OCI-M1 (cell line): ENCODE measurements at places on chromosomes 12 and 14.

GRCh38 chr12:126708492-126708896 is 1558.5 kb upstream of the TMEM132C start:
- peak; percentile 26 for DNase-seq

GRCh38 chr14:61494018-61494417 is 172.6 kb downstream of the PRKCH start:
- DNase-seq: no peak

DNA sequence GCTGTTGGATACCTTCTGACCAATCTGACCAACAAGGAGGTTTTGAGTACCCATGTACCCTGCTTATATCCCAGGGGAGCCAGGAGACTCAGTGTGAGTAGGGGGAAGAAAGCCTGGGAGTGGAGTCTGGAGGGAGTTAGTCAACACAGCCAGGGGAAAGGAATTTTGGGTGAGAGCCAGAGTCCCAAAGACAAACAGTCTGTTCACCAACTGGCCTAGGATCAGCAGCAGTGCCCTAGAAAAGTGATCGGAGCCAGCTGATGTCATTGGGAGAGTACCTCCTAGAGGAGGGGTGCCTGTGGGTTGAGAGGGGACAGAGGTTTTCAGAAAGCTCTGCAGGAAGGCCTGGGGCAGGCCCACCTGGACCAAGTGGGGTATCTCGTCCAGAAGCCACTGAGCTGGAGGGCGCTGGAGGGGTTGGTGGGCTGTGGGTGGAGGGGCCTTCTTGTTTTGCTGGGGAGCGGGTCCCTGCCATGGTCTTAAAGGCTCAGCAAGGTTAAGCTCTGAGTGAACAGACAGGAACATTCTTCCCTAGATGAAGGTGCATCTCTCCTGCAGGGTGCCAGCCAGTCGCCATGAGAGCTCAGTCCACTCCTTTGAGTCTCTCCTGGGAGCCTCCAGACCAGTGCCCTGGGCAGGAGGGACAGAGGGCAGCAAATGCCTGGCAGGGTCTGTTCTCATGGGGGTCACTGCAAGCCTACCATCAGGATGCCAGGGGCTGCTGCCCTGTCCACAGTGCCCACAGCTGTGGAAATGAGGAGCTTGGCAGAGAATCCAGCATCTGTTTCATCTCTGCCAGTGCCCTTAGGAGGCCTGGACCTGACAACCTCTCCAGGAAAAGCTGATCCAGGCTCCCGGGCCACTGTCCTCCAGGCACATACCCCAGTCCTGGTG is 63.6 kb downstream of the CHGA start:
- DNase-seq: no peak

DNA sequence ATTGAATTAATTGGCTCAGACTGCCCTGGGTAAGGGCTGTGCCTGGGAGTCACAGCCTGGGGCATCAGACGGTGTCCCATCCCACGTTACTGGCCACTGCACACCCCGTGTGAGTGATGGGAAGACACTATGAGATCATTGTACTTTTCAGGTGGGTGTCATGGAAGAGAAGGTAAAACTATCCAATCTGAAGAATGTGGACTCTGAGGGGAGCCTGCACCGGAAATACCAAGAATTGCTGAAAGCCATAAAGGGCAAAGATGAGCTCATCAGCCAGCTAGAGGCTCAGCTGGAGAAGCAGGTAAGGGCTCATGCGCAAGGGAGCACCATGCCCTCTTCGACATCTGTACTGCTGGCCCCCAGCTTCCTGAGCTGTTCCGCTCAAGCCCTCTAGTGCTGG is 24.0 kb downstream of the PLEKHH1 start:
- DNase-seq: no peak

- DNase-seq: no peak
Measured at GRCh38 chr14:99201351-99202073, 70.5 kb downstream of the BCL11B start.

DNA sequence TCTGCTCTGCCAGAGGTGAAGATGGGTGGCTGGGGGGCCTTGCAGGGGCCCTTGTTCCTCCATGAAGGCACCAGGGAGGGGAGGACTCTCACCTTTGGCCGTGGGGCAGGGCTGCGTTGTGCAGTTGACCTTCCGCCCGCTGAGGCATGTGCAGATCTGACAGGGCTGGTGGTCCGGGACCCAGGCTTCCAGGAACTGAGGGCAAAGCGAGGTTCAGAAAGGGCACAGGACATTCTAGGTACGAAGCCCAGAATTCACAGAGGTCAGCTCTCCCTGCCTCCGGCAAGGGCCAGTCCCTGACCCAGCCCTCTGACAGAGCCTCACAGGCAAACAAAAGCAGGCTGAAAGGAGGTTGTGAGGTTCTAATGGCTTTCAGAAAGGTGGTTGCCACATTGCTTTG is 40.4 kb upstream of the ANO2 start:
- DNase-seq: no peak

DNA sequence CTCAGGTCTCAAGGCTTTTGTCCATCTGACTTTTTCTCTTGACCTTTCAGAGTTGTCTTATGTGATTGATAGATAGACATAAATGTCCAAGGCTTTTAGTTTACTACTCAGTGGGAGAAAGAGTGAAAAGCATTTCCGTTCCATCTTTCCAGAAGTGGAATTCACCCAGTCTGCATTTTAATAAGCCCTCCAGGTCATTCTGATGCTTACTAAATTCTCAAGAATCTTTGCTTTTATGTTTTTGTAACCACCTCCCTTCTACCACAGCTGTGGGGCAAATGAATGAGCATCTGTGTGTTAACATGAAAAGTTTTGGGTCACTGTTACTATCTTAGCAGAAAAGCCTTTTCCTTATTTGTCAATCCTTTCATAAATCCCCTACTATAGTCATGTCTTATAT is 251.4 kb downstream of the LRIG3 start:
- no peak for DNase-seq

DNA sequence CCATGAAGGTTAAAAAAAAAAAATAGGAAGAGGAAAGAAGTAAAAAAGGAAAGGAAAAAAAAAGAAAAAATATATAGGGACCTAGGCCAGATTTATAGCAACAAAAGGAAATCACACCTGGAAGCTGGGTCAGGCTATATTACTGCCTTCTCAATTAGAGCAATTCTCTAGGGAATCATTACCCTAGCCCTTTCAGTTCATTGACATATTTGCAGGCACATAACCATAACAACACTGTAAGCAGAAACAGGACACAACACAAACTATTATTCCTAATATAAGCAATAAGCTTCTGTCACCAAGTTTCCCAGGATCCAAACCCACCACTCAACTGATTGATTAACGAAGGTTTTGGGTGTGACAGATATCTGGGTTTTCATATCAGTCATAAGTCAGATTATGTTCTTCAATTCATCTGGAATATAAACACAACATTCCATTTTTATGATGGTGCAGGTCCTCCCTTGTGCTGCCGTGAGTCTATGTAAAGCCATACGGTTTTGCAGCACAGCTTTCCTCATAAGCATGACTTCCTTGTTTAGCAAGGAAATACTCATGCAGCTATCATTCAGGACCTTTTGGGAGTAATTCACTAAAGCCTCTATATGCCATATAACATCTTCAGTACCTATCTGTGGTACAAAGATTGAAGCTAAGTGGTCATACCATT is 4.2 kb downstream of the PCNX4 start:
- peak; percentile 1 for DNase-seq

DNA sequence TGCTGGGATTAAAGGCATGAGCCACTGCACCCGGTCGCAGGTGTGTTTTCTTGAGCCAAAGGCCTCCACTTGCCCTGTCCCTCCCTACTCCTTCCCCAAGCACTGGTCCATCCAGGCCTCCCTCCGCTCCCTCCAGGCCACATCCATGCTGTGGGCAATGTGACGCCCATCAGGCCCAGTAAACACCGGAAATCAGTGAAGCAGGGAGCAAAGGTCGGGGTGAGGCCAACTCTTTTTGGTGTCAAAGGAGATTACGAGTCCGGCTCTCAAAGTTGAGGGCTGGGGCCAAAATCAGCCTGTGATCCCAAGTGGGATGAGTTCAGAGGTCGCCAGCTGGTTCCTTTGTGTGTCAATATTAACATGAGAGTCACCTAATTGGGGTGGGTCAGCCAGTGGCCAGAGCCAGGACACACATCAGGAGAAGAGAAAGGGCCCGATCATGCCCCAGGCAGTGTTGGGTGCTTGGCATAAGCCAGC is 195.7 kb downstream of the RBM19 start:
- DNase-seq: no peak

- no peak for DNase-seq
Measured at GRCh38 chr12:241266-241665, 21.4 kb downstream of the SLC6A13 start.

- no peak for DNase-seq
Measured at GRCh38 chr14:91374879-91375702, 42.5 kb downstream of the CCDC88C start.

DNA sequence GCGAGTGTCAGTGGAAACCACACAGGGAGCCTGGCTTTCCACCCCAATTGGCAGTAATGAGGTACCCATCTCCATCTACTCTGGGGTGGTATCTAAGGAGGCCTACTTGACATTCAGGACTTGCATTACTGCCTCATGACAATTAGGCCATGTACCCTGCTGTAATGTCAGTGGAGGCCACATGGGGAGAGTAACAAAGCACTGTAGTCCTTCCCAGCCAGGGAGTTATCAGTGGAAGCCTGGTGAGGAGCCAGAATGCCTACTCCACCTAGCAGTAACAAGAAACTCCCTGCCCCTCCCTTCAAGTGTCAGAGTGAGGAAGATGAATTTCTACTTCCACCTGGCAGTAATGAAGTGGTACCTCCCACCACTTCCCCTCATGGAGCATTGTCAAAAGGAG is 12.5 kb downstream of the TIMM9 start:
- peak; percentile 5 for DNase-seq

GRCh38 chr14:95098984-95099599 is 58.2 kb downstream of the DICER1 start:
- peak; percentile 74 for DNase-seq

- DNase-seq: no peak
Measured at GRCh38 chr12:26068503-26068902, 56.3 kb downstream of the BHLHE41 start.

DNA sequence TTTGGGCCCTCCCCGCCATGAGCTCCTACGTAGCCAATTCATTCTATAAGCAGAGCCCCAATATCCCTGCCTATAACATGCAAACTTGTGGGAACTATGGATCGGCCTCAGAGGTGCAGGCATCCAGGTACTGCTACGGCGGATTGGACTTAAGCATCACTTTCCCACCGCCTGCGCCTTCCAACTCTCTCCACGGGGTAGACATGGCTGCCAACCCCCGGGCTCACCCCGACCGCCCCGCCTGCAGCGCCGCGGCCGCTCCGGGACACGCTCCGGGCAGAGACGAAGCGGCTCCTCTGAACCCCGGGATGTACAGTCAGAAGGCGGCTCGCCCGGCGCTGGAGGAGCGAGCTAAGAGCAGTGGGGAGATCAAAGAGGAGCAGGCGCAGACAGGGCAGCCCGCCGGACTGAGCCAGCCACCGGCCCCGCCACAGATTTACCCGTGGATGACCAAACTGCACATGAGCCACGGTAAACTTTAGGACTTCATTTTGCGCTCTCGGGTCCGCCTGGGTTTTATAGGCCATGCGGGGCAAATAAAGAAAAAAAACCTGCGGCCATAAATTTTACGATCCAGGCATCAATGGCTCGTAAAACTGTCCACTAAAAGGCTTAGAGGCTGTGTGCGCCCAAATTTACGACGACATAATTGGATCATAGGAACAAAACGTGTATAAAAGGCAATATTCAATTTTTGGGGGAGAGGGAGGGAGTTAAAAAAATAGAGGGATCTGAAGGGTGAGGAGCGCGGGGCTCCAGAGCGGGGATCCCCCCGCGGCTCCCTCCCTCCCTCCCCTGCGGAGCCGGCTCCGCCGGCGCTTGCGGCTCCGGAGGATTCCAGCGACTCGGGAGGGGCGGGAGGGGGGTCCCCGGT is 493 bp downstream of the HOXC5 start:
- no peak for DNase-seq

GRCh38 chr14:92590176-92590575 is 76.6 kb downstream of the RIN3 start:
- DNase-seq: peak; percentile 26
